Stimulated activated CD4-positive, alpha-beta T cell treated with anti-CD3 and anti-CD28 coated beads, Interleukin-1b, Interleukin-23, amount 100 ng/mL, for 1 hour (primary cell): ENCODE measurements at places on chromosomes 4 and X.

GRCh38 chrX:122770581-122770980, 413.5 kb upstream of the GRIA3 start:
- no peak for DNase-seq

DNA sequence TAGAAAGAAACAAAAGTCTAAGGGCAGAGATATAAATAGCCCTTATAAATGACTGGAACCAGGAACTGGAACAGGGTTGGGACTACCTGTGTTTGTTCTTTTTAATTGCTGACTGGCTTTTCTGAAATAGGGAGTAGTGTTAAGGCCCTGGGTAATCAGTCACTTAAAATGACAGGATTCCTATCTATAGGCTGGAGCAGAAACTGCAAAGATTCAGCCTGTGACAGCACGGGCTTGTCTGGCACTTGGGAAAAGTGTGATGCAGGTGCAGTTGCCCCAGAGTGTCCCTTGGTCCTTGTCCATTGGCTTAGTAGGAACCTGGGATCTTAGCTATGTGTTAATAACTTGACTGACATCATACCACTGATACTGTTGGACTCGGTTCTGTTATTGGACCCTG, 14.7 kb upstream of the PLAC8 start:
- DNase-seq: no peak

DNA sequence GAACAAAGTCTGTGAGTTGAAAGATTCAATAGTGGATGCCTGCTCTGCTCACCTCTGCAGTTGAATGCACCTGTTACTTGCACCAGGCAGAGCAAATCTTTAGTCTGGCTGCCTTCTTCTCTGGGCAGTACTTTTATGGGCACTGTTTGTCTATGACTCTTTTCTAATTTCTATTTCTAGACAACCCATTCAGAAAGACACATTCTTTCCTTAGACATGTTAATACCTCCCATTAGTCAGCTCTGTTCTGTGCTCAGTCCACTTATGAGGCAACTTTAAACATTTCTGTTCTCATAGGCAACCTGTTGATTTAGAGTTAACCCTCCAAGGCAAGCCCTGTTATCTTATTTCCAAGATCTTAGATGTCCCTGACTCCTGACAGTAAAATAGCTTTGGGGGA, 108.9 kb downstream of the SYNPO2 start:
- DNase-seq: no peak

DNA sequence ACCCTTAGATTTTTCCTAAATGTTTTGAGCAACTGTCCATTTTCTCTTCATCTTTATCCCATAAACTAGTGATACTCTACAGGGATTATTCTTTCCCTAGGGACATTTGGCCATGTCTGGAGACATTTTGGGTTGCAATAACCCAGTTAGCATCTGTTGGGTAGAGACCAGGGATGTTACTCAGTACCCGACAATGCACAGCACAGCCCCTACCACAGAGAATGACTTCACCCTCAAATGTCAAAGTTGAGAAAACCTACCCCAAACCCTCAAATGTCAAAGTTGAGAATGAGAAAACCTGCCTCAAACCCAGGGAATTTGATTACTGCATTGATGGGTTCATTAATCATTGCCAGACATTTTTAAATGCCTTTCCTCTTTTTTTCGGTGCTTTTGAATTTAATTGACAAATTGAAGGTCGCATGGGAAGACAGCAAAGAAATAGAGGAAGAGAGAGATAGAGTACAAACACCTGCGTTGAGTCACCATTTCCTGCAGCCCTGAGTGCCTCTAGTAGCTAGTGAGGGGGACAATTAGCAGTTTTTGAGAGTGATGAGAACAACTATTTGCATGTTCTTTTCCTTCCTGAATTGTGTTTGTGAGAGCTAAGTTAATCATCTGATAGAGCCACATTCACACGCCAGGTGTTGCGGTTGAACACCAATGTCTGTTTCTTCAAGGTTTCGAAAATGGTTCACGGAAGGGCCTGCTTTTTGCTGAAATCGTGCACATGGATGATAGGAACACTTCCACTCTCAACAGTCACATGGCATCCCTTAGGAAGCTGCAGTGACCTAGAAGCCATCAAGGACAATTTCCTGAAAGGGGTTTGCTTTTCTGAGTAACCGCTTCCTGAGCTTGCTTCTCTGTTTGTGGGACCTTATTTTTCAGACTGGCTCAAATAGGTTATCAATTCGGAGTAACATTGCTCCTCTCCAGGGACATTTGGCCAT, 203.9 kb upstream of the VCX3A start:
- DNase-seq: no peak

GRCh38 chr4:156593464-156593863, 378.1 kb downstream of the PDGFC start:
- no peak for DNase-seq

- DNase-seq: no peak
Measured at GRCh38 chrX:23656684-23657083, 10.6 kb upstream of the PRDX4 start.
